Foreskin melanocyte (primary cell): ENCODE measurements at places on chromosomes 1 and 21.

DNA sequence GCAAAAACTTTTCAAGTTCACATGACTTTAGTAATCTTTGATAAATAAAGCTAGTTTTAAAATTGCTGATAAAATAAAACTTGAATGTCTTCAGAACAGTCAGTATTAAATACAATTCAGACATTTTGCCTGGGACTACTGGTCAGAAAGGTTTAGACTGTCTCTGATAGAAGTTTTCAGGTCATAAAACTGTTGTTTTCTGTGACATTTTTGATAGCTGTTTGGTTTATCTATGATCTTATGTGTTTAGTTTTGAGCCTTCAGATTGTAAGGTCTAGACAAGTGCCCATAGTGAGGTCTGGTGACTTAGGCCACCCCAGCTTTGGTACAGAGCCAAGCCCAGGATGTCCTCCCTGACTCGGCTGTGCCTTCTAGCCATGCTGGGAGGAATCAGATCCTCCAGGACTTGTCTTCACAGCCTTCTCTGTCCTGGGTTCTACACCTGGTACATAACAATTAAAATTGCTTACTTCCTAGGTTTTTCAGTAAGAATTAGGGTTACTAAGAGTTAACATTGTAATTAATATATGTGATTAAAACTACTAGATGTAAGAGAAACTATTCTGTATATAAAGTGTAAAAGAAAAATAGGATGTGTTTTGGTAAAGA, 15.1 kb upstream of the DNAH14 start:
- DNase-seq: no peak

- DNase-seq: no peak
These were observed 80.0 kb upstream of the HP1BP3 start for GRCh38 chr1:20867062-20867461.

DNA sequence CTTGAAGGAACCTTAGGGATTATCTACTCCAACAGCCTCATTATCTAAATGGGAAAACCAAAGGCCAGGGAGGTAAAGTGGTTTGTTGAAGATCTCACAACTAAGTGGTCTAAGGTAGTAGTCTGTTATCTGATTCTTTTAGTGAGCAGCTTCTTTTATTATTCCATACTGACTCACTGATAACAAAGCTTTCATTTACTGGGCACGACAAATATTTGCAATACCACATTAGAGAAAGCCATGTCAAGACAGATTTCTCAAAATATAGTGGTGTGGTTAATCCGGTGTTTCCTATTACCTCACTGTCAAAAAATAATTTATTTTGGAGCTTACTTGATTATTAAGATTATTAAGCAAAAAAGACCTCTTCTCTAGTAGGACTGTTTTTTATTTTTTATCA, 369.1 kb downstream of the S1PR1 start:
- DNase-seq: no peak

- DNase-seq: no peak
These were observed 308.8 kb downstream of the SMYD3 start for GRCh38 chr1:246198115-246198816.

GRCh38 chr1:159916242-159917051, 8.9 kb downstream of the TAGLN2 start:
- DNase-seq: no peak

DNA sequence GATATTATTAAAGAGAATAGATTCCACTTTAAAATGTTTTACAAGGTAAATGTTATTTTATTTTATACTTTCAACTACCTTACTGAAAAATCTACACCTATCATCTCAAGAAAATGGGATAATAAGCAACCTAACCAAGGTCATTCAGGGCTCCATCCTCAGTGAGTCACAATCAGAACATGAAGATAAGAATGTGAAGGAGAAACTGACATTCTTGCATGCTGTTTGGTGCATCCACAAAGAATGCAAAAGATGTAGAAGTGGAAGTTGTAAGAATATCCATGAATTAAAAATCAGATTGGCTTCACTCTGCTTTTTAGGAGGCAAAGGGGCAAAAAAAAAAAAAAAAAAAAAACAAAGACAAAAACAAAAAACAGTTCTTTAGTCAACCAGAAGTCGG, 6.5 kb downstream of the WARS2 start:
- no peak for DNase-seq
